ENCODE measurements at places on chromosomes 3 and 15.

DNA sequence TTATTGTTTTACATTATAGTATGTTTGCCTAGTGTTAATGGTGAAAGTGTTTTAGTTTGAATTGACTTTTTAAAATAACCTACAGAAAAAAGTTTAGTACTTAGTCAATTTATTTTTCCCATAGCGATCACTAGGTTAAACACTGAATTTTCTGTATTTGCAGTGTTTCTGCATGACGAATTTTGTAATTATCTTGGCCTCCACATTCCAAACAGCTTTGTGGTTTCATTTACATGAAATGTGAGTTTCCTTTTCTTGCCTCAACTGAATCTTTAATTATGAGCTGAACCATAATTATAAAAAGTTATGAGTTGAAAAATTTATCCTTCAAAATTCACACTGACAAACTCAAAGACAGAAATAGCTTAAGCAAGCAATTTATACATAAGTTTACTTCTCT lies 235.5 kb downstream of the CTNNB1 start:
- DNase-seq = no peak

DNA sequence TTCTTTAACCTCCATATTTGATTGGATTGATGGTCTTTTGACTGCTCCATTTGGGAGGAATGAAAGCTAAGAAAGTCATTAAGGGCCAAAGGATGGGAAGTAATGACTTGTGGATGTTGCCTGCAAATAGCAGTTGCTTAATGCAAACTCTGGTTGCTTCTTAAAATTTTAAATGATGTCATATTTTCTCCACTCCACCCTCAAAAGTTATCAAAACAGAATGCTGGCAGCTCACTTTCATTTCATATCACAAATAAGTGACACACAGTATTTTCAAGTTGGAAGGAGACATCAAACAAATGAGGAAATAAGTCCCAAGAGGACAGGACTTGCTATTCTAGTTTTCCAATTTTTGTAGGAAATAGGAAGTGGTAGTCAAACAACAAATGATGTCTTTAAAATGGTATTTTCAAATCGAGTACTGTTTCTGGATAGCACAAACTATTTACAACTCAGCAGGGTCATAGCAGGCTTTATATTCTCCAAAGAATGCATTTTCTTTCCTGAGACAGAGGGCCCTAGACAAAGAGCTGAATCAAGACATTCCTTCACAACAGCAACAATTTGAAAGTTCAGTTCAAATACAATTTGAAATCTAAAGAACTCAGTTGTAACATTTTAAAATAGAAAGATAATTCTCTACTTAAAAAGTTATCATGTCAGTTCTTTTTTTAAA lies 165.1 kb upstream of the UBE2E1 start:
- no peak for DNase-seq

GRCh38 chr15:40338921-40339620 lies 1.7 kb downstream of the CCDC9B start:
- DNase-seq = no peak

DNA sequence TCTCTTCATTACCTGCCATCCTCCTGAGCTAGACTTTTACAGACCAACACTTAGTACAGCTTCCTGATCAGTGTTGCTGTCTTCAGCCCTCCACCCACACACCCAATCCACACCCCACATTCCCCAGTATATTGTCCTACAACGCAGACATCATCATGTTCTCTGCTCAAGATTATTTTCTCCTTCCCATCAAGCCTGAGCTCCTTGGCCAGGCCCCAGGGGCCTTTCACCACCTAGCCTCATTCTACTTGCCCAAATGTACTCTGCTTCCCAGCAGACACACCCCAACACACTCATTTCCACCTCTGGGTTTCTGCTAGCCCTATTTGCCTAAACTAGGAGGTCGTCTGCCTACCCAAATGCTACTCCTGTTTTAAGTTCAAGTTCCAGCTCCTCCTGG lies 37.0 kb downstream of the DAPK2 start:
- DNase-seq = no peak

DNA sequence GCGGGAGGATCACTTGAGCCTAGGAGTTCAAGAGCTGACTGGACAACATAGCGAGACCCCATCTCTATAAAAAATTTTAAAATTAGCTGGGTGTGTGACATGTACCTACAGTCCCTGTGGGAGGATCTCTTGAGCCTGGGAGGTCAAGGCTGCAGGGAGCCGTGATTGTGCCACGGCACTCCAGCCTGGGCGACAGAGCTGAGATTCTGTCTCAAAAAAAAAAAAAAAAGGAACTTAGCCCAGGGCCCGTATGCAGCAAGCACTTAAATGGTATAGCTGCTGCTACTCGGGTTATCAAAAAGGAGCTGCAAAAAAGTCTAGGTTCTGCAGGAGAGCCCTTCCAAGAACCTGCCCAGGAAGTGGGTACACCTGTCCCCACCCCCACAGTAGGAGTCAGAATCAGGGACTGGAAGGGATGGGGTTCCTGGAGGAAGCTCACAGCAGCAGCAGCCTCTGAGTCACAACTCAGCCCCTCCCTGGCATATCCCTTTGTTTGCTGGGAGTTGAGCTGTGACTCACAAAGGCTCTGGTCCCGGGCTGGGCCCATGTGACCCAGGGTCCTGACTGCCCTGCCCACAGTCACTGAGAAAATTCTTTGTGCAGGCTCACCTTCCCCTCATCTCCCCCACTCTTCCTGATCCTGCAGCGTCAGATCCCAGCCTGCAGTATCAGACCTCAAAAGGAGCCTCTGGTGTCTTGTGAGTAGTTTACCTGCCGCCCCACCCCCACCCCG lies at the start of gene SPATA12:
Gene SPATA12, plus strand, starts transcription at position 576 of the 733 bp plus-strand sequence. CDS start 13,031 bp downstream, outside the sequence.
- DNase-seq = no peak

- DNase-seq = no peak
Observed at GRCh38 chr3:46389306-46389705, 17.6 kb downstream of the CCR5AS start.

DNA sequence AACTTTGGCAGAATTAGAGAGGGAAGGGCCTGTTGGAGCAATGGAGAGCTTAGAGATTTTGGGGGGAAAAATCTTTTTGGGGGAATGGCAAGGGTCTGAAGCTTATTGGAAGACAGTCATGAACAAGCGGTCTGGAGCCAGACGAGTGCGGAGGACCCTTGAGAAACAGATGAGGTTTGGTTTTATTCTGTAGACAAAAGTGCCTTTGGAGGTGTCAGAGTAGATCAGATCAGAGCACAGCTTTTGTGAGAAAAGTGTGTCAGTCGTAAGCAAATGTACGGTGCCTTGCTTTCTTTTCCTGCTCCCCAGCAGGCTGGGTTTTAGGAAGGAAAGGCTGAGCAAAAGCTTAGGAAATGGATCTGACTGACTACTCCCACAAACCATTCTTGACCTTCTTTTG lies 236.8 kb upstream of the TPRG1 start:
- DNase-seq = no peak

DNA sequence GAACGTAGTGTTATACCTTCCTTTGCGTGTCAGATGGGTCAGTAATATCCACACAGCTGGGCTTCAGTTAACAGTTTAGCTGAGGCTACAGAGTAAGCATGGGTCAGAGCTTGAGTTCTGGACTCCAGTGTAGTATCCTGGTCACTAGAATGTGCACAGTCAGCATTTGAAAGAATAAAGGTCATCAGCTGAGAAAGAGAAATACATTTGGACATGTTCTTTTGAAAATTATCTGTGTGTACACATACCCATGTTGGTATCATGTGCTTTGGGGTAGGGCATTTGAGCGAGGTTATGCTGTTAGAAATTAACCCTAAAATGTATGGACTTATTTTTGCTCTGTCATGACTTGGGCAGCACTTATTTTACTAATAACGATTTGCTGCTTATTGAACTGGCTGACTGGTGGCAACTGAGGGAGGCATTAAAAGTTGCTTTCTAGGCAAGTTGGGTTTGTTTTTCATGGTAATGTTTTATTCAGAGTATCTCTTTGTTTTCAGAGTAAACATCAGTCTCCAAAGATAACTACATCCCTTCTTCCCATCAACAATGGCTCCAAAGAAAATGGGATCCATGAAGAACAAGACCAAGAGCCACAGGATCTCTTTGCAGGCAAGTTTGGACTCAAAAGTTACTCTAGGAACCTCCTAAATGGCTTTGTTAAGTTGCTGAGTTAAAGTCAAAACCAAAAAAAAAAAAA lies 16.4 kb downstream of the SNX1 start:
- no peak for DNase-seq

GRCh38 chr3:12909710-12910109 lies 68.3 kb upstream of the RPL32 start:
- DNase-seq = no peak

- DNase-seq = no peak
Observed at GRCh38 chr3:189361103-189361835, 189.5 kb downstream of the TPRG1 start.

- no peak for DNase-seq
Observed at GRCh38 chr15:27512281-27513001, 541.5 kb downstream of the GABRG3 start.

- no peak for DNase-seq
Observed at GRCh38 chr15:56788359-56788758, 55.0 kb upstream of the ZNF280D start.

- DNase-seq = peak; percentile 64
Observed at GRCh38 chr3:51942603-51943450, 664 bp downstream of the PARP3 start.

GRCh38 chr3:147431751-147432150 lies 22.6 kb downstream of the ZIC1 start:
- no peak for DNase-seq

- no peak for DNase-seq
Observed at GRCh38 chr3:9161298-9161697, 88.1 kb downstream of the SRGAP3 start.

DNA sequence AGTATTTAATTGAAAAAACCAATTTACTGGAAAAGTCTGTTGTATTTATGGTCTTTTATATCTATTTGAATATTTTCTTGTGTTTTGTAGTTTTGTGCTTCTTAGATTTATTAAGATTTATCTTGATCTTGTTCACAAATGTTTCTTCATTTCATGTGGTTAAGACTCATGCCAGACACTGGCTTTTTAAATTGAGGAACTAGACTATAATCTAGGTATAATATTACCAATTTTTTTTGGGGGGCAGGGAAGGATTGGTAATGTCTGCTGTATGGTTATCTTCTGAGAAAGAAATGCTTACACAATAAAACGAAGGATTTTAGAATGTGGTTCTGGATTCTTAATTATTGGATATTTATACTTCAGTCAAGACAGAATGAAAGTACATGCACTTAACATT lies 24.9 kb downstream of the AP4E1 start:
- DNase-seq = no peak

DNA sequence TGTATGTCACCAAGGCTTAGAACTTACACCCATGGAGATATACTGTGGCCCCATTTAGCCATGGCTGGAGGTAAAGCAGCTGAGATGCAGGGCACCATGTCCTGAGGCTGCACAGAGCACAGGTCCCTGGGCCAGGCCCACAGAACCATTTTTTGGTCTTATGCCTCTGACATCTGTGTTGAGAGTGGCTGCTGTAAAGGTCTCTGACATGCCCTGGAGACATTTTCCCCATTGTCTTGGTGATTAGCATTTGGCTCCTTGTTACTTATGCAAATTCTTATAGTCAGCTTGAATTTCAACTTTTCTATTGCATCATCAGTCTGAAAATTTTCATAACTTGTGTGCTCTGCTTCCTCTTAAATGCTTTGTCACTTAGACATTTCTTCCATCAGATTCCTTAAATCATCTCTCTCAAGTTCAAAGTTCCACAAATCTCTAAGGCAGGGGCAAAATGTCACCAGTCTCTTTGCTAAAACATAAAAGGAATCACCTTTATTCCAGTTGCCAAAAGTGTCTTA lies 701.3 kb downstream of the EPHA3 start:
- DNase-seq = no peak

DNA sequence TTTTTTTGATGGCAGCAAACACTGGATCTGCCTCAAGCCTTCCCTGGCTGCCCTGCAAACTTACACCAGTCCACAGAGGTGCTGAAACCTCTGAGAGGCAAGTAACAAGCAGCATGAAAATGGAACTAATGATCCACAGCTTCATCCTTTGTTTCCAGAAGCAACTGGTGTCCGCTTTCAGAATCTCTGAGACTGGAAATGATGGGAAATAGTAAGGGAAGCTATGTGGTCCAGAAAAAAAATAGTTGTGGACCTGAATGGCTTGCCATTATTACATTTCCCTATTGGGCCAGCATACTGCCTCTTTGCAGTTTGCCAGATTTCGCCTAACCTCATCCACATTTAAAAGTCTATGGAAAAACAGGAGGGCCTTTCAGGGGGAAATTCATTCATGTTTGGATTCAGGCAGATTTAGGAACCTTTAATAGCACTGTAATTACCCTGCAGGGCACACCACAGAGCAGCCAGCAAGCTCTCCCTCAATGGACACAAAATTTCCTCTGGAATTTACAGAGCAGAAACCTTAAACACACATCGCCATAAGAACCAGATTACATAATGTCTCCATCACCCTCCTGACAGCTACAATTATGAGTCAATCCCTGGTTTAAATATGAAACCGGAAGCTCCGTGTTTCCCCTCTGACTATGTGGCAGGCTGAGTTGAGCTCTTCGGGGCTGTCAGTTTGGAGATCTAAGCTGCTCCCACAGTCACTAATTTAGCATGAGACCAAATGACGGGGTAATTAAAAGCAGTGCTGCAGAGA lies 134.4 kb downstream of the TMCO5A start:
- peak; percentile 4 for DNase-seq

DNA sequence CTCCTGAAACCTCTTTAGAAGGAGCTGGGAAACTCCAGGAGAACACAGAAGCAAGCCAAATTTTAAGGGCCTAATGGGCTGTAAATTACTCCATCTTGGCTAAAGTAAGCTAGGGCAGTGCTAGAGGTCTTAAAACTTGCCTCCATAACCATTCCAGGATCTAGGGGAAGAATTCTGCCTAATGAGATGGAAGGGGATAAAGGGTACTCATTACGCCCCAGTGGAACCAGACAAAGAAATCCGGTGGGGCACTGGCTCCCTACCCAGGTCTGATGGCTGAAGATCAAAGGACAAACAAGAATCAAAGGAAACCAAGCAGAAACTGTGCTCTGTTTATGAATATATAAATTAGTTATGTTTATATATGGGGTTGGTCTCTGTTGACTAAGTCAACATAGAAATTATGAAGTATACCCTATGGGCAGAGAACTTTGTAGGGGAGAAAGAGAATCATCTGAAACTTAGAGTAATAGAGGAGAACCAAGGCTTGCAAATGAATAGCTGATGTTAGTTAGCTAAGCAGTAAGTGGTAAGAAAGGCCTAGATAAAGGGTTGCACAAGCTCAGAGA lies 57.8 kb downstream of the NCEH1 start:
- DNase-seq = no peak

GRCh38 chr3:54698054-54698453 lies 229.8 kb downstream of the LRTM1 start:
- DNase-seq = no peak

DNA sequence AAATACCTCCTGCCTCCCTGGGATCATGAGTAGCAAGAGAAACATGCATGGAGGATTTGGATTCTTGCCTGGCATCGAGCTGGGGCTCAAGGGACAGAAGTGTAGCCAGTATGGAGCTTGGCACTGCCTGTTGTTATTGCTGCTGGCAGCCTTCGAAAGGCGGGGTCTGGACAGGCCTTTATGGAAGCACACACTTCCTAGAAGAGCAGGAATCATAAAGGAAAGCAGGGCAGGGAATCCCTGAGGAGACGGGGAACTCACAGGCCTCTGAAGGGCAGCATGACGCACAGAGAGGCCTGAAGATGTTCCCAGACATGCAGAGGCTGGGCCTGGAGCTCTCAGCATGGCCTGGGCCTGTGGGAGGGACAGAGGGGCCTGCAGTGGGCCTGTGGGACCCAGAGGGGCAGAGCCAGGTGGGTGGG lies 18.6 kb upstream of the SLC41A3 start:
- no peak for DNase-seq

GRCh38 chr15:65790694-65791334 lies 1.3 kb downstream of the DENND4A start:
- DNase-seq = no peak
